NCI-H446 (cell line): ENCODE measurements at places on chromosomes 4 and X.

- no peak for DNase-seq
These were observed 16.8 kb downstream of the SMIM20 start for GRCh38 chr4:25930731-25931354.

GRCh38 chr4:149164282-149164681 is 651.4 kb downstream of the IQCM start:
- no peak for DNase-seq

DNA sequence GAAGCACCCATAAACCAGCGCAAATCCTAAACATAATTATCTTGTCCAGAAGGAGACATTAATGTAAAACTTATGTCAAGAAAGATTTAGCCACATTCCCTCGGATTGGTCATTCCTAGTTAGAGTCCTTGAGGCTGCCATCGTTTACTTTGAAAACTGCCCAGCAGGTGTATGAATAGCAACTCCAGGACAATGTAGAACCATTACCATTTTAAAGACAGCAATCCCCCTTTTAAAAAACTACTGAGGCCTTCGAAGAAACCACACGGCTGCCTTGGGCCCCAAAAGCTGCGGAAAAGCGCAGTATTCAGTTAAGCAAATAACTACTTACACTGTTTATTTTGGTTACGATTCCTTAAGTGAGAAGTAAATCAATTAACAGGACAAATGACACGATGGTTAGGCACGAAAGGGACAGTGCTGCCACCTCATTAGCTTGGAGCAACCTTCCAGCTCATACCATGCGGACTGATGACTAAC is 822 bp upstream of the SGMS2 start:
- DNase-seq, result no peak

DNA sequence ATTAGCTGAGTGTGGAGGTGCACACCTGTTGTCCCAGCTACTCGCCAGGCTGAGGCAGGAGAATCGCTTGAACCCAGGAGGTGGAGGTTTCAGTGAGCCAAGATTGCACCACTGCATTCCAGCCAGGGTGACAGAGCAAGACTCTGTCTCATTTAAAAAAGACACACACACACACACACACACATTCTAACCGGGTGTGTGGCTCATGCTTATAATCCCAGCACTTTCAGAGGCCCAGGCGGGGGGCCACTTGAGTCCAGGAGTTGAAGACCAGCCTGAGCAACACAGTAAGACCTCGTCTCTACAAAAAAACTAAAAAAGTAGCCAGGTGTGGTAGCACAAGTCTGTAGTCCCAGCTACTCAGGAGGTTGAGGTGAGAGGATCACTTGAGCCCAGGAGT is 152.3 kb downstream of the LRBA start:
- DNase-seq, result no peak

DNA sequence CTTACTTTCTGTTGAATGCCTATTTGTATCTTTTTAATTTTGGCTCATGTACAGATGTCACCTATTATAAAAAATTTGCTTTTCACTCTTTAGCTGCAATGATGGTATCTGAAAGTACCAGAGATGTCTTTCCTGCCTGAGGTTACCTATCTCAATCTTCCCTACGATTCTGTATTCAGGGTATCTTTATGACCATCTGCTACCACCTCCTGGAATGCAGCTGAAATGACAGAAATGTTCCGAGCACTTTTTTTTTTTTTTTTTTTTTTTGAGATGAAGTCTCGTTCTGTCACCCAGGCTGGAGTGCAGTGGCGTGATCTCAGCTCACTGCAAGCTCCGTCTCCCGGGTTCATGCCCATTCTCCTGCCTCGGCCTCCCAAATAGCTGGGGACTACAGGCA is 136.4 kb downstream of the REPS2 start:
- no peak for DNase-seq

DNA sequence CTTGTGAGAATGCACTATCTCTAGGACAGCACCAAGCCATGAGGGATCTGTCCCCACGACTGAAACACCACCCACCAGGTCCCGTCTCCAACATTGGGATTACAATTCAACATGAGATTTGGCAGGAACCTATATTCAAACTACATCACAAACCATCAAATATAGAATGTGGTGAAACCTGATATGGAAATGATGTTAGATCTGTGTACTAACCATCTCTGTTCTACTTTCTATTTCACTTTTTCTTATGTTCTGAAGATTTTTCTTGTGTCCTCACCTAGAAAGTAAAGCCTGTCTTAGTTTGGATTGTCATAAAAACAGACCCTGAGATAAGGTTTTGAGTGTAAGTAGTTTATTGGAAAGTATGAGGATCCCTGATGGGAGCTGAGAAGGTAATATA is 37.8 kb upstream of the TACR3 start:
- DNase-seq, result no peak

GRCh38 chr4:3873408-3874027 is 107.3 kb downstream of the ADRA2C start:
- no peak for DNase-seq

DNA sequence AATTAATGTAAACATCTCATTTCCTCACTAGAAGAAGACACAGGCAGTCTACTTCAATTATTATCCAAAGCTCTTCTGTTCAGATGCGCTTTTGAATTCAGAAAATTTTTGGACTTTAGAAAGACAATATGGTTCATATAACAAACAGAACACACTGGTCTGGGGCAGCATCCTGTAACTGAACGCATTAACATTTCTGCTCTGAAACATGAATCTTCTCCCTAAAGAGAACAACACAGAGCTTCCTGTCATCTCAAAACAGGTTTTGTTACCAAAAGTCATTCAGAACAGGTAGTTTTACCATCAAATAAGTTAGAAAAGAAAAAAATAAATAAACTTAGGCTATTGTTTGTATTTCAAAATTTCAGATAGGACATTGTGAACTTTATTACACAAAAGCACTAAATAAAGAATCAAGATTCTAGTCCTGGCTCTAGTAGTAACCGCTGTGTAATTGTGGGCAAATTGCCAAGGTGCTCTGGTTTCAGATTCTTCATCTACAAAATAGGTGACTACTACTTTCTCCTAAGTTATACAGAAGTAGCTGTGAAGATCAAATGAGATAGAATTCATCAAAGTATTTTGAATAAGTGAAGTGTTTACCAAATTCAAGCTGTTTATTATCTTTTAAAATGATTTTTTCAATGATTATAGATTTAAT is 252.3 kb upstream of the RASGEF1B start:
- peak; percentile 4 for DNase-seq

- no peak for DNase-seq
These were observed 555.2 kb upstream of the PRKX start for GRCh38 chrX:4268676-4269075.

DNA sequence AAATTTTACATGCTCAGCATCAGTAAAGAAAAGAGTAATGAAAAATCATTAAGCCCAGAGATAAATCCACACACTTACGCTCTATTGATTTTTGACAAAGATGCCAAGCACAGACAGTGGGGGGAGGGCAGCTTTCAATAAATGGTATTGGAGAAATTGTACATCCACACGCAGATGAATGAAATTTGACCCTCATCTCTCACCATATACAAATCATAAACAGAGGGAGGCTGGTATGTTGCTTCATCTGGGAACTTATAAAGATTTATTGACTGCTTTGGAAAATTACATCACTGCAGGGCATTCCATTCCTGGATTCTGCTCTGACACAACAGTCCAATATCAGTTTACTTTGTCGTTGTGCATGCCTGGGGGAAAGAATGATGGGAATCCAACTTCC is 58.4 kb upstream of the XAGE1A start:
- no peak for DNase-seq

- DNase-seq, result no peak
These were observed 87.0 kb upstream of the FAT1 start for GRCh38 chr4:186810613-186811150.

DNA sequence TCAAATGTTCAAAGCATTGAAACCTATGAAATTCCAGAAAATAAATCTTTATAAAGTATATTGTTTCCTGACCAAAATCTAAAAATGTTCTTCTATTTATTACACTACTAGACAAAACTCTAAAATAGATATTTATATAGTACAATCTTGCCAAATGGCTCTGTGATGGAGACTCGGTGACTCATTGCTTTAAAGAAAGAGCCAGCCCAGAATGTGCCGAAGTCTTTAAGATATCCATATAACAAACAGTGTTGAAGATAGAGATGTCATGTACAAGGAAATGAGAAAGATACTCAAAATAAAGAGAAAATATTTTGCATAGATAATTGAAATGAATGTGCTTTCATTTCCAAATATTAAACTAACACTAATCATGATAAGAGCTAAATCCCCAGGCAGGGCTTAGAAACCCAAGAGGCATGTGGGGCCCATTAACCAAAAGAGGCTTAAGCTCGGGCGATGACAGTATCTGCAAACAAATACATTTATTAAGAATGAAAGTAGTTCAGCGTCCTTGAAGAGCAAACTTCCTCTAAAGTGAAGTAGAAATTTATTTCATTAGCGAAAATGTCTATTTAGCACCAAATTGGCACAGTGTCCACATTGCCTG is 102.1 kb upstream of the FAM9B start:
- no peak for DNase-seq

DNA sequence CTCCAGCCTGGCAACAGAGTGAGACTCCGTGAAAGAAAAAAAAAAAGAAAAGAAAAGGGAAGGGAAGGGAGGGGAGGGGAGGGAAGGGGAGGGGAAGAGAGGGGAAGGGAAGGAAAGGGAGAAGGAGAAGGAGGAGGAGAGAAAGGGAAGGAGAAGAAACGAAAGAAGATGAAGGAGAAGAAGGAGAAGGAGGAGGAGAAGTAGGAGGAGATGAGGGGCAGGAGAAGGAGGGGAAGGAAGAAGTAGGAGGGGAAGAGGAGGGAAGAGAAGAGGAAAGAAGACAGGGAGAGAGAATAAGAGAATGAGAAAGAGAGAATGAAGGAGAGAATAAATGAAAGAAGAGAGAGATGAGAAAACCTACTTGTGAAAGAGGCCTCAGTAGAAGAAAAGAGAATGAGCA is 170.3 kb downstream of the DHRSX start:
- no peak for DNase-seq

GRCh38 chrX:120334603-120335002 is 23.3 kb upstream of the TMEM255A start:
- no peak for DNase-seq

- DNase-seq, result no peak
These were observed 1.2 kb downstream of the SLAIN2 start for GRCh38 chr4:48342606-48342880.

DNA sequence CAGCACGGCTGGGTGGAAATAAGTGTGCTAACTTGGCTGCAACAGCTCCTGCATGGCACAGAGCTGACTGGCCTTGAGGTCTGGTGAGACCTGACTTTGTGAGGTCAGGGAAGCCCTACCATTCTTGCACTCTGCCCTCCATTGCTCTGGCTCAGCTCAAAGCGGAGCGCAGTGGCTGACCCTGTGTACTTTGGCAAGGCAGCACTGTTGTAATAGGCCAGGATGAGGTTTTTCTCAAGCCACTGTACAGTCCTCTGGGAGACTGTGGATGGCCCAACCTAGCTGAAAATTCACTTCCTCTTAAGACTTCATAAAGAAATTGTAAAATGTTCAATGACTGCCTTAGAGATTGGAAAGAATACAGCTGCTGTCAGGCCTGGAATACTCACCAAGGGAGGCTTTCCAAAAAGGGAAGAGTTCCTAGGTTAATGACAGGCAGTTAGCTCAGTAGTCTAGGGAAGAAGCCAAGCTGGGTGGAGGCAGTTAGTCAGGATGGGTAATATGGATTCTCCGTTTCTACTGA is 129.8 kb downstream of the GUCY2F start:
- DNase-seq, result no peak

GRCh38 chrX:48665991-48666390 is 17.6 kb upstream of the WAS start:
- DNase-seq, result no peak

DNA sequence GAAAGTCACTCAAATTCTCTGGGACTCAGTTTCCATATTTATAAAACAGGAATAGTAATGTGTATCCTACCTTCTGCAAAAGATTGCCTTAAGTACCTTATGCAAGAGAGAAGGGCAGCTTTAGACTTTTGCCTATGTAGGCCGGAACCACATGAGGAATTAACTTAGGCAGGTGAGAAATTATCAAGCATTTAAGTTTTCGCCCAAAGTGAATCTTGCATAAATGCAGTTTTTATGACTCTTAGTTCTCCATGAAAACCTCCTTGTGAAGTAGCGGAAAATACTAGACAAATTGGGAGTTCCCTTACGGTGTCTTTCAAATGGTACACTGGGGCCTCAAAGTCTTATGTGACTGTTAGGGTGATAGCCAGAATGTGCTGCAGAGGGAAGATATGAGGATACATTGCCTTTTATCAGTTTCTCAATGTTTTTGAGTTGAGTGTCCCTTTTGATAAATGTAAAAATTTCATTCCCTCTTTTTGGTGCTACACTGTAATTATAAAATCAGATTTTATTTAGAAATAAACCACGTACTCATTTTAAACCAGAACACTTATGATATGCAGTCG is 2.6 kb downstream of the SH2D1A start:
- no peak for DNase-seq

GRCh38 chr4:74123065-74123728 is 24.2 kb upstream of the CXCL2 start:
- no peak for DNase-seq

DNA sequence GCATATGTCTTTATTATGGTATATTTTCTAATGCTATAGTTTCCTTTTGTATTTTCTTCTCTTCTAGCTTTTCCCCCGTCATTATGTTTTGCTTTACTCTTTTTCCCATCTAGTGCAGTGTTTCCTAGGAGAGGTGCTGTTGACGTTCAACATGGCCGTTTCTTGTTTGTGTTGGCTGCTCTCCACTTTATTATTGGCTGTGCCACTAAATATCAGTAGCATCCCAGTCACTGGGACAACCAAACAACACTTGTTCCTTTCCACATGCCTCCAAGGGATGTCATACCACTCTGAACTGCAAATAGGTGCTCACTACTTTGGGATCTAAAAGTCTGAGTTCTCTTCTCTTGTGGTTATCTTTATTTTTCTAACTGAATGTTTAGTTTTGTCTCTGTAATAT is 26.5 kb downstream of the GBA3 start:
- DNase-seq, result no peak

DNA sequence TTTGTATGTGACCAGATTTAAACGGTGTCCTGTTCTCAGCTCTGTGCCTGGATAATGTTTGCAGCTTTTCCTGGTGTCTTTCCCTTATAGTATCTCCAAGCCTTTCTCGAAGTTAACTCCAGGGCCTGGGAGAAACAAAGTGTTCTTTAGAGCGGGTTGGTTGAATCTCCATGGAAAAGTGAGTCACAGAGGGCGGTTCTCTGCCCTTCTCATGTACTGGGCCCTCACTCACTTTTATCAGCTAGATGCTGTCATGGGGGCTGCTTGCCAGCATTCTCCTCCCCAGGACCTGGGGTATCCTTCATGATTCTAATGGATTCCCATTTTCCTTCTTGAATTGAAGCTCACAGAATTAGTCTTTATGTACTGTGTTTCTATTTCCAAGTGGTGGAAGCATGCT is 46.1 kb upstream of the MAGEC2 start:
- DNase-seq, result no peak

GRCh38 chr4:6423575-6423974 is 48.8 kb downstream of the PPP2R2C start:
- no peak for DNase-seq

- DNase-seq, result no peak
These were observed 67.9 kb upstream of the SOX3 start for GRCh38 chrX:140572724-140573123.
